ENCODE measurements at places on chromosomes 2 and 18. TPM values are rescaled to one million over a fixed set of nuclear protein-coding genes. Genes with fewer than 3 reads are reported as not detected.

DNA sequence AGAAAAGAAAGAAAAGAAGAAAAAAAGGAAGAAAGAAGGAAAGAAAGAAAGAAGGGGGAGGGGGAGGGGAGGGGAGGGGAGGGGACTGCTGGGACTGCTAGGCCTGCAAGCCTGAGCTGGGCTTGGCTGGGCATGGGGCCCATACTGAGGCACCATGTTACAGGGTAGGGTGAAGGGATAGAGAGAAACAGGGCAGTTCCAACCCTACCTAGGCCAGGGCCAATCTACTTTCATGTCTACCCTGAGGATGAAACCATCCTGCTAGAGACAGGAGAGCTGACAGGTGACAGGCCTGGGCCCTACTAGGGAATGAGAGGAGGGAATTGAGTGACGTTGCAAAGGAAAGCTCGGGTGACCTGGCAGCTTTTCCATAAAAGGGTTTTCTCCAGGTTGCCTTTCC lies 41.7 kb downstream of the TEX44 start:
- no peak for DNase-seq

- no peak for DNase-seq
Observed at GRCh38 chr2:105812180-105813044, 67.7 kb downstream of the NCK2 start.

DNA sequence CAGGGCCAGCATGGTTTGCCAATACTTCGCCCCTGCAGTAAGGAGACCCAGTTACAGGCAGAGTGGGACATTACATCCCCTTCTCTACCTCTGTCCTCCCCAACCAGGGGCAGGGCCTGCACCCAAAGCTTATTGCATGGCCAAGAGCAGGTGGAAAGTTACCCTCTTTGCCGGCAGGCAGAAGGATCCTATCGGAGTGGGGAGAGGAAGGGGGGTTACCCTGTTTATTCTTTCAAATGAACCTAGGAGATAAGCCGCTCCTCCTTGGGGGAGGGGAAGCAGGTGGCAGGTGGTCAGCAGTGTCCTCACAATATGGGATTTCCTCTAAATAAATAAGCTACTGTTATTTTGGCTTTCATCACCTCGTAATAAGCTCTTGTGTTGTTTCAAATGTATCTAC lies 53.9 kb downstream of the SPATS2L start:
- DNase-seq, result no peak

DNA sequence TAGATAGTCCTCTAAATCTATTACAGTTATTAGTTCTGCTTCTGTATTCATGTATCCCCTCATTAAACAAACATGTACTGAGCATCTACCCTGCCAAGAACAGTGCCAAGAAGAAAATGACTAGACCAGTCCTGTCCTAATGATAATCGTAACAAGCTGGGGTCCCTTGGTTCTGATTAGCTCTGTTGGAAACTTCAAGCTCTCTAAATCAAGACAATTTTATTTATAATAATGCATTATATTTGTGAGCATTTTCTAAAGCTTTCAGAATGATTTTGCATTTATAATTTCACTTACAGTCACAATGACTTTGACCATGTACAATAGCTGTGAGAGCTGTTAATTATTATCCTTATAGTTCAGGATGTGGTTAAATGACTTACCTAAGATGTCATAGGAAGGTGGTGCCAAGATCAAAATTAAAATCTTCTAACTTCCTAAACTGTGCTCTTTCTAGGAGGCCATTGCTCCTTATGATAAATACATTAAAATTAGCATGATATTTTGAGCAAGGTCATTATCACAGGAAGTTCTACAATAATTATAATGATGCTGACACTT lies 336.5 kb upstream of the SLC39A10 start:
- DNase-seq, result no peak

IL37 gene
- not detected for total RNA-seq

- no peak for DNase-seq
Observed at GRCh38 chr2:52079602-52080001, 1047.7 kb upstream of the NRXN1 start.

GALR1 gene
- not detected for total RNA-seq

GRCh38 chr2:205734436-205735037 lies 52.2 kb downstream of the NRP2 start:
- DNase-seq, result no peak

- no peak for DNase-seq
Observed at GRCh38 chr2:130846686-130847375, 10.1 kb downstream of the ARHGEF4 start.

- DNase-seq, result no peak
Observed at GRCh38 chr2:11483806-11484617, 18.1 kb upstream of the E2F6 start.

DNA sequence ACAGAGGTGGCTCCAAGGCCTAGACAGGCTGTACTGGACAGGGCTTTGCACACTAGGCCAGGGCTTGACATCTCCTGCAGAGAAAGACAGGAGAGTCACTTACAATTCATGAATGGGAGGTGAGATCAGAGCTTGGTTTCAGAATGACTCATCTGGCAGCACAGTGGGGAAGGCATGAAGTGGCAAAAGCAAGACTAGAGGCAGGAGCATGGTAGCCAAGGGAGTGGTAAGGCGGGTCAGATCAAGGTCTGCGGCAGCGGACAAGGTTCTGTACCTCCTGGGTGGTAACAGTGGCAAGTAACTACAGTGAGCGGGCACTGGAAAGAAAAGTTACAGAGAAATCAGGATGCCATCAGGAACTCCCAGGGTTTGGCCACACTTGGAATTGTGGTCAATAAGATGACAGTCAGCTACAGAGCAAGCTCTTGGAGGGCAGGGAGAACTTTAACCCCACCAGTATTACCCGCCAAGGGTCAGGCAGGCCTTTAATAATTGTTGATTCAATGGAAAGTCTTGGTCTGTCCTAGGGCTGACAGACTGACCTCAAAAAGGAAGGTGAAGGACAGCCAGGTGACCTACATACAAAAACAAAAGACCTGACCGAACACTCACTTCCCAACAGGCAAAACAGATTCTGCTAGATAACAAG lies 5.7 kb downstream of the MCFD2 start:
- peak; percentile 78 for DNase-seq

TPO gene
- not detected for total RNA-seq

DNA sequence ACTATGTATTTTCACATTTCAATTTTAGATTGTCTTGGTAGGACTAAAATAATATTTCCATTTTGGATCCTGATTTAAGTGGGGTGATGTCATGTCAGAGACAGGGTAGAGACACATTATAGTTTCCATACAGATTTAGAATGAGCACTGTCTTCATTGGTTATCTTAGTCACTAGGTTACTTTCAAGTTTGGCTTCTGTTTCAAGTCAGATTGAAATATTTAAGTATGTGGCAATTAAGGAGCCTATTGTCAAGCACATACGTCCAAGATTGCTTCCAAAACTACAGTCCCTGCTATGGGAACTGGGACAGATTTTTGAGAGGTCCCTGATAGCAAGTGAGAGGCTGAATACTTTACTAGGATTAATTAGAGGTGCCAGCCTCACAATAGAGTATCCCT lies 89.2 kb upstream of the FAM117B start:
- DNase-seq, result no peak

DNA sequence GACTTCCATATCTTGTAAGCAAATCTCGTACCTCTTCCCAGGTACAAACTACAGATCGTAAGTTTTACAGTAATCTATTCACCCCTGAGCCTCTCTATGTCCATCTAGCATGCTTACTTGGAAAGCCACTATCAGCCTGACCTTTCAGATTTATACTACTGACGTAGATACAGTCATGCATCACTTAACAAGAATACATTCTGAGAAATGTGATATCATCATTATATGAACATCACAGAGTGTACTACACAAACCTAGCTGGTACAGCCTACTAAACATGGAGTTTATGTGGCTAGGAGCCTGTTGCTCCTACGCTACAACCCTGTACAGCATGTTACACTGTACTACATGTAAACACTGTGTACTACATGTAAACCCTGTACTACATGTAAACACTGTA lies 293.2 kb upstream of the ZNF804A start:
- no peak for DNase-seq

Data from natural killer cell treated with Interleukin-12 subunit alpha and Interleukin-12 subunit beta and Interleukin-15 and Interleukin-18, amount 100 ng/mL, for 72 hours (primary cell).